ENCODE measurements at places on chromosomes 1 and 21. TPM values are rescaled to one million over a fixed set of nuclear protein-coding genes. Genes with fewer than 3 reads are reported as not detected.

Gene HMGB4
- not detected for total RNA-seq

Gene IVNS1ABP
- 51.0 TPM for total RNA-seq

Gene FAM177B
- total RNA-seq = not detected

Gene TATDN3
- total RNA-seq = 12.5 TPM

Gene KRTAP10-1
- not detected for total RNA-seq

Gene KIF21B
- total RNA-seq = 1.2 TPM

Gene CCDC27
- not detected for total RNA-seq

Gene KCNK1
- 5.9 TPM for total RNA-seq

Gene CR1L
- not detected for total RNA-seq

Gene OR2L5
- total RNA-seq = not detected

Gene CFAP74
- total RNA-seq = not detected

Gene RGS16
- not detected for total RNA-seq

Gene LRRC3
- not detected for total RNA-seq

Gene SLC44A5
- total RNA-seq = not detected

Gene LRIG2
- total RNA-seq = 4.4 TPM

Gene CASQ2
- not detected for total RNA-seq

Gene WDR64
- total RNA-seq = not detected

Gene TMEM125
- not detected for total RNA-seq

Gene SERPINC1
- total RNA-seq = not detected

Gene CAMK1G
- total RNA-seq = 3.0 TPM

Gene SLC45A3
- 7.8 TPM for total RNA-seq

Gene EPHA8
- total RNA-seq = not detected

Gene RIPK4
- 13.1 TPM for total RNA-seq

Gene MED8
- total RNA-seq = 121 TPM

Gene ESPN
- total RNA-seq = not detected

Gene PTGER3
- total RNA-seq = 8.2 TPM

Gene RYR2
- 0.07 TPM for total RNA-seq

Gene LRRC71
- total RNA-seq = not detected

Gene CALML6
- not detected for total RNA-seq

Gene SPRR2D
- total RNA-seq = not detected

Gene SPATA45
- 1.8 TPM for total RNA-seq

Gene LIPI
- total RNA-seq = not detected

Gene CYP4B1
- total RNA-seq = not detected

Gene POU3F1
- not detected for total RNA-seq

Gene CFHR3
- total RNA-seq = not detected

Gene KLHDC8A
- not detected for total RNA-seq

Gene OR10Z1
- total RNA-seq = not detected

Gene AVPR1B
- total RNA-seq = not detected

Gene NCMAP
- total RNA-seq = not detected

Gene KIF26B
- total RNA-seq = 0.22 TPM

Gene MYOC
- not detected for total RNA-seq

Gene NUP210L
- not detected for total RNA-seq

Gene INSRR
- total RNA-seq = not detected

Gene AIM2
- not detected for total RNA-seq
